ENCODE measurements at places on chromosomes 13 and 19.

DNA sequence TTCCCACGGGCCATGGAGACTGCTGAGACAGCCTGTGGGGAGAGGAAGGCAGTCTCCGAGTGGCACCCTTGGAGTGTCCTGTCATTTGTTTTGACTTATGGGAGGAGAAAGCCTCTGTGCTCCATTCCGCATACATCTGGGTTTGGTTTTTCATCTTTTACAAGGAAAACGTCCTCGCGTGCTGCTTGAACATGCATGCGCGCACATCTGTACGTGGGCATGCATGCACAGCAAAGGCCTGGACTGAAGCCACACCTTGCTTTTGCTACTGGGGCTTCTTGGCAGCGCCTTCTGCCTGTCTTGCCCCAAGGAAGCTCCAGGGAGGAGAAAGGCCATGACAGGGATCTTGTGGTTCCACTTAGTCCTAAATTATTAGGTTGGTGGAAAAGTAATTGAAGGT is 44.0 kb downstream of the SUGP2 start:
- DNase-seq, result no peak

- DNase-seq, result no peak
Observed at GRCh38 chr19:5837761-5838352, 1.6 kb downstream of the FUT6 start.

- no peak for DNase-seq
Observed at GRCh38 chr13:110382830-110383229, 75.7 kb downstream of the COL4A2 start.

DNA sequence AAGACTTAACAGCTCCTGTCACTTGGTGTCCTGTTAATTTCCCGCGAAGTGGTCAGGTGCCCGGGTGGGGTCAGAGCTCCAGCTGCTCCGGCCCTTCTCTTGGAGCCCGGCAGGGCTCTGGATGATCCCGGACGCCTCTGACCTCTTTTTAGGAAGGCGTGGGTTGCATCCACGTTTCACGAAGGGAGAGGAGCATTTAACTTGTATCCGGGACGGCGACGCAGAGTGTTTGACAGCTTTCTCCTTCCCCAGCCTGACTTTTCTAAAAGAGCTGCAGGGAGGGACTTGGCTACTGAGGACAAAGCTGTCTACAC is 656 bp downstream of the ZNF155 start:
- no peak for DNase-seq

DNA sequence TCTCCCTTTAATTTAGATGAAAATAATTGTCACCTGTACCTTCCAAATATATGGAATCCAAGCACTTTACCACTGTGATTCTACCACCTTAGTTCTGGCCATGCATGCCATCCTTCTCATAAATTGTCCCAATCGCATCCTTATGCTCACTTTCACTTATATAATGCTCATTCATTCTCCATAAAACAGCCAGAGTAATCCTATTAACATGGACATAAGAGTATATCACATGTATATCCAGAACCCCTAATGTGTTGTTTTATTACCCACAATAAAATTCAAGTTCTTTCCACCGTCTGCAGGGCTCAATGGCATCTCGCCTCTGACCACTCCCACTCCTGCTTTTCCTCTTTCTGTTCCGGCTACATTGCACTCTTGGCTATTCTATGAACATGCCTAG is 597.5 kb upstream of the MIR17HG start:
- no peak for DNase-seq

GRCh38 chr13:29509999-29510589 is 85.4 kb downstream of the SLC7A1 start:
- DNase-seq, result no peak

GRCh38 chr19:46481947-46482346 is 10.6 kb upstream of the PNMA8A start:
- no peak for DNase-seq

DNA sequence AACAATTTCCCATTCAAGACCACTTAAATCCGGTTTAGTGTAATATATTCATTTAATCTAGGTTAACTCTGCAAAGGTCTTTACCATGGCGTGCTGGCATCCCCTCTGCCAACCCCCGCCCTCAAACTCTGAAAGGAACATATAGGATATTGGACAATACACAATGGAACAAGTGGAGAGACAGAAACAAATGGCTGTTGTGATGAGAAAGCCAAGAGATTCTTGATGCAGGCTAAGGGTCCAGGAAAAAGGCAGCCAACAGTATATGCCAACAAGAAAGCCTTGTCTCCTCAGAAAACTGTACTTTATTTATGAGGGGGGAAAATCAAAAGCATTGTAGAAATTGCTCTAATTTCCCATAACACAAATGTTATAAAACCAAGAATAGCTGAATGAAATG is 407.3 kb upstream of the SGCG start:
- DNase-seq, result no peak

DNA sequence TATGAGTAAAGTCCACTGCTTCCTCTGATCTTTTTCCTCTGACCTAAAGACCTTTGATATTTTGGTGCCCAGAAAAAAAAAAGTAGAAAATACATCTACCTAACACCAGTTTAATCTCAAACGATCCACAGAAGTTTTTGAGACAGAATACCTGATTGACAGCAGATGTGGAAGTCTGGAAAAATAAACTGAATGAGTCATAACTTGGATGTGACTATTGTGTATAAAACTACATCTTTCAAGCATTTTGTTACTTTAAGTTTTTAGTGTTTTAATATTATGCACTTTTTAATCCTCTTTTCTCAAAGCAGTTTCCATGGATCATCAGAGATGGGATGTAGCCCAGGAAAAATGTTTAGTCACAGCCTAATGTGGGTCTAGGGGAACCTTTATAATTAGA is 216.1 kb downstream of the SLITRK1 start:
- DNase-seq, result no peak

- peak; percentile 88 for DNase-seq
Observed at GRCh38 chr19:883661-884211, 9.3 kb downstream of the MED16 start.

DNA sequence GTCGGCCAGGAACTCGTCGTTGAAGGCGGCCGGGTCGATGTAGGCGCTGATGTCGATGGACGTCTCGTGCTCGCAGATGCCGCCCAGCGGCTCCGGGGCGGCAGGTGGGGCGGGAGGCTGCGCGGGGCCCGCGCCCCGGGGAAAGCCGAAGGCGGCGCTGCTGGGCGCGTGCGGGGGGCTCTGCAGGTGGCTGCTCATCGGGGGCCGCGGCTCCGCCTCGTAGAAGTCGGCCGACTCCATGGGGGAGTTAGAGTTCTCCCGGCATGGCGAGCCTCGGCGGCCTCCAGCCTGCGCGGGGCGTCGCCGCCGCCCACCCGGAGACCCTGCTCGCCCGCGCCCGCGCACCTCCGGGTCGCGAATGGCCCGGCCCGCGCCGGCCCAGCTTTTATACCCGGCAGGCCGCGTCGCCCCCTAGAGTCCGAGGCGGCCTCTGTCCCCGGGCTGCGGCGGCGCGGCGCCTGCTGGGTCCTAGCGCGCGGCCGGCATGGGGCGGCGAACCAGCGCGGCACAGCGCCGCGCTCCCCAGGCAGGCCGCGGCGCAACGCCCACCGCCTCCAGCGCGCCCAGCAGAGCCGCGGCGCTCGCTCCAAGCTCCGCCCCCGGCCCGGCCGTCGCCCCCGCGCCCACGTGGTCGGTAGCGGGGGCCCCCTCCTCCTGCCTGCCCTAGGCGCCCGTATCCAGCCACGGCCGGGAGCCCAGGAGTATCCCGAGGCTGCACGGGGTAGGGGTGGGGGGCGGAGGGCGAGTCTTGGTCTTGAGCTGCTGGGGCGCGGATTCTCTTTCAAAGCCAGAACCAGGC is at the start of gene CEBPA:
TSS of gene CEBPA (minus strand) at position 360 of the 799 bp plus-strand sequence. CDS start at position 240, 120 bp downstream.
- no peak for DNase-seq

DNA sequence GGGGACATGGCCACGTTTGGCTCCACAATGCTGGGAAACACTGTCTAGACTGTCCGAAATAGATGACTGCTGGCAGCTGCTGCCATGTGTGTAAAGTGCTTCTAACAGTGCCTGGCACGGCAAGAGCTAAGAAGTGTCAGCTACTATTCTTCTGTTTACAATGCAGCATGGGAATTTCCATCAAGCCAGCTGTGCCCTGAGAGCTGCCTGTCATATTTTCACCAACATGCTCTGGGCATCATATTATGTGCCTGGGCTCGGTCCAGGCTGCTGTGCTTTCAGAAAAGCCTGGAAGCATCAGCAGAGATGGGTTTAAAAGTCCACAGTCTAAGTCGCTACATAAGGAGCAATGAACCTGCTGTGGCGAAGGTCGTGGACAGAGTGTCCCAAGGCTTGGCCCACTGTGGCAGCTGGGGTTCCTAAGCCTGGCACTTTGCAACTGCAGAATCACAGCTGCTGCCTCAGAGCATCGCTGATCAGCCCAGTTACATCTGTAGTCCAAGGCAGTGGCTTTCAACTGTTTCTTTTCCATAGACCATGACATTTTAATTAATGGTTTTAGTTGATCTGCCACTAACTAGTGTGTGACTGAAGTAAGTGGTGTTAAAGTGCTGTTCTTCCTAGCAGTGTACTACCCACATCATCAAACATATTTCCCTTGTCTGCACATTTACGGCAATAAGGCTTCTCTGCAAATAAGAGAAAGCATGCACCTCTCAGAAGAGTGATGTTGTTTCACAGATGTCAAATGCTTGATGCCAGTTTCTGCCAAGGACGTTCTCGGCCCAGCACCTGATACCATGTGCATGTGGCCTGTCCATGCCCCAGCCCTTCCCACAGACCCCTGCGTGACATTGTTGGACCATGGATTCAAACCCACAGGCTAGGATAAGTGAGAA is 95.7 kb upstream of the C1QTNF9B start:
- no peak for DNase-seq

DNA sequence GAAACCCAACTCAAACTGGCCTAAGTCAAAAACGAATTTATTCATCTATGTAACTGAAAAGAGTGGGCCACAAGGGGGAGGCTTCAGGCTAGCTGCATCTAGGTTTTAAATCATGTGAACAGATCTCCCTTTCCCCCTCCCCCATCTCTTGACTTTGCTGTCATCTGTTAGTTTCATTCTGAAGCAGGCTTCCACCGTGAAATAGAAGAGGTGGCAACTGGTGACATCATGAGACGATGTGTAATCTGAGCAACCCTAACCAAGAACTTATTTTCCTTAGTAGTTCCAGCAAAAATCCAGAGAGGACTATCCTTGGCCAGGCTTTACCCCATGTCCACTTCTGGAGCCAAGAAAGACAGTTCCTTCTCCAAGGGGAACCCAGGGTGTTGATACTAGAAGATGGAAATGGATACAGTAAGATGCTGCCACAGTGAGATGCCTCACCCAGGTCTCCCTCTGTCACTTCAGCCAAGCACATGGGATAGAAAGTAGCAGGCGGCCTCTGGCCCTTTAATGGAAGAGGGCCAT is 9.4 kb downstream of the SAMD4B start:
- no peak for DNase-seq

DNA sequence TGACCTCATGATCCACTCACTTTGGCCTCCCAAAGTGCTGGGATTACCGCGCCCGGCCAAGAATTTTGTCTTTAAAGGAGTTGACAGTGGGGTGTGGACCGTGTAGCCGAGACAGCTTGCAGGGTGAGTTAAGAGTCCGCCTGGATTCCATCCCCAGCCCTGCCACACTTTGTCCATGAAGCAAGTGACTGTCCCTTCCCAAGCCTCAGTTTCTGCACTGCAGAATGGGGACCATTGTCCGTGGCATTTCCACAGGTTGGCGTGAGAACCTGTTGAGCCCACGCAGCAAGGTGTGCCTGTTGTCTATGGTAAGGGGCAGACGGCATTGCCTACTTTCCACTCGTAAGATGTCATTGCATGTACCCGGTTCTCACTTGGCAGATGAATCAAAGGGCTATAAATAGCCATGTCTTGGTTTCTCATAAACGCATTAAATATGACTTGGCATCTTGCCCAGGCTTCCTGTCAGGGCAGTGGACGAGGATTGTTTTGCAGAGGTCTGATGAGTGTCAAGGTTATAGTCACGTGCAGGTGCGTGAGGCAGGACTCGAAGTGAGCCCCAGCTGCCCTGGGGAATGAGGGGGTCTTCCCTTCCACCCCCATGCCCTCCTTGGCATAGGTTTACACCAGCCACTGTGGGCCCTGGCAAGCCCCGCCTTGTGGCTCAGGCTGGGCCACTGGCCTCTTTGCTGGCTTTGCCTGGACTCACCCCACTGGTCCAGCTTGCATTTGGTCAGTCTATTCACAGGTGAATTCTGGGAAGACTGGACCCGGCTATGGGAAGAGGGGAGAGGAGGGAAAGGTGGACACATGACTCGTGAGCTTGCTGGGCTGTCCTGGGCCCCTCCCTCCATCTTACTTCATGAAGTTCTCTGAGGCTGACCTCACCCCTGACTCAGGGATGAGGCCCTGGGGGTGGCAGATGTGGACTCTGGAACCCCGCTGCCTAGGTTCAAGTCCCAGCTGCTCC is 14.6 kb downstream of the FAM187B start:
- DNase-seq, result peak; percentile 42

GRCh38 chr19:28632371-28633080 is 580.4 kb downstream of the UQCRFS1 start:
- DNase-seq, result no peak

DNA sequence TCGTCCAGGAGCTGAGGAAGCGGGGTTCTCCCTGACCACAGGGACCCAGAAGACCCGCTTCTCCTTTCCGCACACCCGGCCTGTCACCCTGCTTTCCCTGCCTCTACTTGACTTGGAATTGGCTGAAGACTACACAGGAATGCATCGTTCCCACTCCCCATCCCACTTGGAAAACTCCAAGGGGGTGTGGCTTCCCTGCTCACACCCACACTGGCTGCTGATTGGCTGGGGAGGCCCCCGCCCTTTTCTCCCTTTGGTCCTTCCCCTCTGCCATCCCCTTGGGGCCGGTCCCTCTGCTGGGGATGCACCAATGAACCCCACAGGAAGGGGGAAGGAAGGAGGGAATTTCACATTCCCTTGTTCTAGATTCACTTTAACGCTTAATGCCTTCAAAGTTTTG is 18.9 kb downstream of the VASP start:
- no peak for DNase-seq

- no peak for DNase-seq
Observed at GRCh38 chr13:114212158-114212495, 22.6 kb upstream of the CDC16 start.

- DNase-seq, result no peak
Observed at GRCh38 chr19:48784527-48784926, 26.3 kb downstream of the BCAT2 start.

DNA sequence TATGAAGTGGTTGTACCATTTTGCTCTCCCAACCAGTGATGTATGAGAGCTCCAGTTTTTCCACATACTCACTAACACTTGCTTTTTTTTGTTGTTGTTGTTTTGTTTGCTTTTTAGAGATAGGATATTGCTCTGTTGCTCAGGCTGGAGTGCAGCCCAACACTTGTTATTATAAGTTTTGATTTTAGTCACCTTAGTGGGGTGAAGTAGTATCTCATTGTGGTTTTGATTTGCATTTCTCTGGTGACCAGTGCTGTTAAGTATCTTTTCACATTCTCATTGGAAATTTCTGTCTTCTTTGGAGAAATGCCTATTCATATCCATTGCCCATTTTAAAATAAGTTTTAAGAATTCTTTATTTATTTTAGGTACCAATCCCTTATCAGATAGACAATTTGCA is 31.3 kb downstream of the CYP4F22 start:
- no peak for DNase-seq

GRCh38 chr19:4877753-4878490 is 10.5 kb upstream of the PLIN3 start:
- no peak for DNase-seq

Data from NCI-H1417 treated with DMSO at 0.1 percent for 48 hours (cell line).